ENCODE measurements at places on chromosomes 2 and 18.

DNA sequence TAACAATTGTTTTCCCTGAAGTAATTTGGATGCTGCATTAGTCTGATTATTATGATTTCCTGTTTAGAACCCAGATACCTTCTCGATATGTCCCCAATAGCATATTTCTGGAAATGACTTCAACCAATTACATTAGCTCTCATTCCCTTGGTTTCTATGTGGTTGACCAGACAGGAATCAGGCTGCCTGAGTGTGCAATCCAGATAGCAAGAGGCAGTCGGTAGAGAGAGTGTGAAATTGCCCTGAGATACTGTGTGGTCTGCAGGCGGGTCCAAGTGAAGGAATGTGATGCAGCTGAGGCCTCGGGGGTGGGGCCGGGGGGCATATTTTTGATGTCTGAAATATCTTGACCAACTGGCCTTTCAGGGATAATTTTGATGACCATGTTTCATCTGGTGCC is 143.9 kb upstream of the ITGA6 start:
- DNase-seq: no peak

- DNase-seq: no peak
These were observed 75.4 kb upstream of the KCNE4 start for GRCh38 chr2:222976521-222977061.

DNA sequence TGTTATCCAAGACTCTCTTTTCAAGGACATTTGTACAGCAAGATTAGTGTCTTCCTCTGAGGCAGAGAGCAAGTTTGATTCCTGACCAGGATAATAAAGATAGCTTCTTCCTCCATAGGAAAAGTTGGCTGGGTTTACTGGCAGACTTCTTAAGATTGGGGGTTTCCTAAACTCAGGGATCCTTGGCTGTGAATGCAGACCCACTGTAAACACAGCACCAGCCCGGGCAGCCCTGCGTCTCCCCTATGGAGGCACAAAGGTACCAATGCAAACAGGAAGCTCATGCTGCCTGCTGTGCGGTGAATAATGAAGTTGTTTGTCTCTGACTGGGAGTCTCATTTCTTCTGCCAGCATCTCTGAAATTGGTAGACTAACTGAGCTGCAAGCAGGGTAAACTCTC is 96.2 kb upstream of the ARHGAP28 start:
- peak; percentile 49 for DNase-seq

GRCh38 chr2:159609811-159610549 is 6.4 kb downstream of the BAZ2B start:
- no peak for DNase-seq

- DNase-seq: peak; percentile 42
These were observed 122.3 kb upstream of the FHL2 start for GRCh38 chr2:105521176-105521575.

DNA sequence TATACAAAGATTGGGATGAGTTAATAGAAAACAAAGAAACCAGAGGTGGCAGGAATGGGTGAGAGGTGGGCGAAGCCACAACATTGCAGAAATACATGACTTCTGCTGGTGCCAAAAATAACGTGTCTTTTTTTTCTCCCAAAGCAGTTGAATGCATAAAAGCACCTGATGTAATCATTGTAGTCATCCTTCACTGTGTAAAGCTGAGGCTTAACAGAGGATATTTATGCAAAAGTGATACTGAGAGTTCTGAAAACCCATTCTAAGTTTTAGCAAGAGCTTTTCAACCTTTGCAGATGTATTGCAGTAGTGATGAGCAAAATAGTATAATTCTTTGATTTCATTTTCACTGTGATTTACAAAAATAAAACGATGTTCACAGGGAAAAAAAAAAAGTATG is 173.0 kb downstream of the PTGR3 start:
- no peak for DNase-seq

GRCh38 chr2:153074207-153074606 is 355.8 kb downstream of the ARL6IP6 start:
- no peak for DNase-seq

DNA sequence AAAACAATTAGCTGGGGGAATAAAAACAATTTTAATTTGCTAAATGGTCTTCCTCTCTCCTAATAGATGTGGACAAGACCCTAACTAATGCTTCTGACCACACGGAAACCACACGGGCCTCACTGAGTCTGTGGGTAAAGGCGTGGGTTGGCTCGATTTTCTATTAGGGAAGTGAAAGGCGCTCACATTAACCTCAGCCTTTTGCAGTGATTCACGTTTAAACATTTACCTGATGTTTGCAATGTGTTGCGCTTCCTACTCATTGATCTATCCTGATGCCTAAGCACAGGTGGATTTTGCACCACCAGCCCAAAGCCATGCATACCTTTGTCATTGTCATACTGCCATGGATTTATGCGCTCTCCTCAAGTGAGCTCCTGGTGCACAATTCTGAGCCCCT is 35.6 kb upstream of the NRP2 start:
- no peak for DNase-seq

- no peak for DNase-seq
These were observed 325.3 kb upstream of the RND3 start for GRCh38 chr2:150812664-150813367.

- no peak for DNase-seq
These were observed 190.1 kb downstream of the LRP1B start for GRCh38 chr2:141940709-141941108.

GRCh38 chr18:58315739-58316215 is 271.8 kb downstream of the NEDD4L start:
- DNase-seq: peak; percentile 93

GRCh38 chr2:69993708-69994107 is 32.3 kb upstream of the ASPRV1 start:
- DNase-seq: no peak

- DNase-seq: no peak
These were observed 255.0 kb upstream of the EPAS1 start for GRCh38 chr2:46042207-46042637.
